ENCODE measurements at places on chromosomes 11 and 22.
A peak's percentile ranks its signal among the peaks of the same experiment; 100 is the strongest.

GRCh38 chr22:23696326-23696851 is 5.6 kb downstream of the RGL4 start:
- no peak for DNase-seq

DNA sequence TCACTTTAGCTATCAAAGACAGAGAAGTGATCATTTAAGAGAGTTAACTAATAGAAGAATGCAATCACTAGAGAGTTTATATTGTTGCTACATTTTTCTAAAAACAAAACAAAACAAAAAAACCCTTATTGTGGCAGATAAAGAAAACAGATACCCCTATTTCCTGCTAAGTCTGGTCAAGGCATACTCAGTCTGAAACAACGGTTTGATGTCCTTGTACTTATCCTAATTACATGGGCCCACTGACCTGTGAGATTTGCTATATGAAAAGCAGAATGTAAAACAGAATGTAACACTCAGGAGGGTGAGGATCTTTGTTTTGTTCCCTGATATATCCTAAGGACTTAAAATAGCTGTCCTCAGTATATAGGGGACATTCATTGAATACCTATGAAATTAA is 24.6 kb downstream of the MAML2 start:
- DNase-seq = no peak

DNA sequence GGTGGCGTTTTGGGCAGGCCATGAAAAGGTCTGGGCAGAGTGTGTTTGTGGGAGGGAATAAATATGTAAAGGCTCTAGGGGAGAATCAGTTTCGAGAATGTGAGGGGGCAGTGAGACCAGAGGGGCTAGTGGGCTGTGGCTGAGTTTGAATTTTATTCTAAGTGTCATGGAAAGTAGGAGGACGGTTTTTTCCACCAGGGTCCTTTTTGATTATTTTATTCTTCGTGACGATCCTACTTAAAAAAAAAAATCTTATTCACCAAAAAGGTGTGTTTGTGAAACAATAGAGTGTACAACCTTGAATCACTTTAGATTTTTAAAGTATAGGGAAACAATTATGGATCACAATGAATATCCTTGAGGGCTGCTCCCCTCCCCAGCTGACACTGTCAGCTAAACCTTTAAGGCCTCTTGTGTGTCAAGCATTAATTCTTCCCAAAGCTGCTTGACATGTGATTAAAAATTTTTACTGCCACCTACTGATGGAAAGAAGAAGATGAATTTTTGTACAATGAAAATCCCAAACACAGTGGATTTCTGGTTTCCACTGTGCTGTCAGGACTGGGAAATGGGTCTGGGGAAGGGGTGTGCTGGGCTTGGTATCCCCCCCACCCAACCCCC is 107.5 kb upstream of the OR4B1 start:
- no peak for DNase-seq

GRCh38 chr11:107505647-107506225 is 48.1 kb upstream of the CWF19L2 start:
- DNase-seq = no peak

GRCh38 chr11:7584910-7585309 is 71.1 kb downstream of the PPFIBP2 start:
- DNase-seq = no peak

- DNase-seq = no peak
Measured at GRCh38 chr11:75850787-75851186, 35.8 kb downstream of the UVRAG start.

GRCh38 chr22:19108807-19109197 is 13.4 kb downstream of the DGCR2 start:
- DNase-seq = no peak

- peak; percentile 1 for DNase-seq
Measured at GRCh38 chr11:73242251-73243092, 24.4 kb downstream of the P2RY2 start.

- DNase-seq = no peak
Measured at GRCh38 chr22:48706934-48707762, 1120.5 kb downstream of the BRD1 start.

DNA sequence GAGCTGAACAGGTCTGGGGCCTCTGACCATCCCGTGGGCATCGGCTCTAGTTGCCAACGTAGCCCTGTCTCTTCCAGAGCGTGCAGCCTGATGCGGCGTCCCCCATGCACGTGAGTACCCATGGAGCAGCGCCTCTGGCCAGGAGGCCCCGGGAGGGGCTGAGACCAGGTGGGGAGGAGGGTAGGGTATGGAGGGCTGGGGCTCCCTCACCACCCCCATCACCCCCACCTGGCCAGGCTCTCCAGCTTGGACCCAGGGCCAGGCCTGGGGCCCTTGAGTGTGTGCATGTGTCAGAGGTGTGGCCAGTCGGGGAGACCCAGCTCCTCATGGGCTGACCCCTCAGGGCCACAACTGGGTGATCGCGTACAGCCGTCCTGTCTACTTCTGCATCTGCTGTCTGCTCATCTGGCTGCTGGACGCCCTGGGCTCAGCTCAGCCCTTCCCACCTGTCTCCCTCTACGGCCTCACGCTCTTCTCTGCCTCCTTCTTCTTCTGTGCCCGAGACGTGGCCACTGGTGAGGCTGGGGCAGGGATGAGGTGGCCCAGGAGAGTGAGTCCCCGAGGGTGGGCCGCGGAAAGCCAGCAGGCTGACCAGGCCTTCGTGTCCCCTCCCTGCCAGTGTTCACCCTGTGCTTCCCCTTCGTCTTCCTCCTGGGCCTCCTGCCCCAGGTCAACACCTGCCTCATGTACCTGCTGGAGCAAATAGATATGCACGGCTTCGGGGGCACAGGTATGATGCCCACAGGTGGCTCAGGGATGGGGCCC is 8.5 kb downstream of the PCNX3 start:
- DNase-seq = no peak

DNA sequence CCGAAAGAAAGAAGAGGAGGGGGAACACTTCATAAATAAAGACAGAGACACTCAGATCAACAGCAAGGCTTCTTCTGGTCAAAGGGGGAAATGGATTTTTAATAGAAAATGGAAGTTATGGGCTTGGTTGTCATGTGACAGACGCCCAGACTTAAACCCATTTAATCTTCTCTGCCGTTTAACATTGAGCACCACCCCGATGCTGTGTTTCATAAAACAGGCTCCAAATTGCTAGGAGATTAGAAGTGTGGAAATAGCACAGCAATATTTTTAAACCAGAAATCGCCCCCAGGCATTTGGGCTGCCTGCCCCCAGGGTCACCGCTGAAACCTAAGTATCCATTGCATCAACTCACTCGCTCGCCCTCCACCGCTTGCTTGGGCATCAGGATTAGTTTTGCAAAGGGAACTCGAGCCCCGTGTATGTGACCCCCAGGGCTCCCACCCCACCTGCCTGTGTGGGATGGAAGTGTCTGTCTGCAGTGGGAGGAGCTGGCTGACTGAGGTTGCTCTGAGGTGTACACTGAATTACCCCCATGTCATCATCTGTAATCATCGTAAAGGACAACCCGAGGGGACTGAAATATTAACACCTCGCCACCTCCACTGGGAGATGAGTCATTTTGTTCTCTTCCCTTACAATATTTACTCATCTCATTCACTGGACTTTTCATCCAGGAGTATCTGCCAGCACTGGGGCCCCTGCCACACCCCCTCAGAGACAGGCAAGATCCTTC is 10.7 kb downstream of the DSCAML1 start:
- DNase-seq = no peak

DNA sequence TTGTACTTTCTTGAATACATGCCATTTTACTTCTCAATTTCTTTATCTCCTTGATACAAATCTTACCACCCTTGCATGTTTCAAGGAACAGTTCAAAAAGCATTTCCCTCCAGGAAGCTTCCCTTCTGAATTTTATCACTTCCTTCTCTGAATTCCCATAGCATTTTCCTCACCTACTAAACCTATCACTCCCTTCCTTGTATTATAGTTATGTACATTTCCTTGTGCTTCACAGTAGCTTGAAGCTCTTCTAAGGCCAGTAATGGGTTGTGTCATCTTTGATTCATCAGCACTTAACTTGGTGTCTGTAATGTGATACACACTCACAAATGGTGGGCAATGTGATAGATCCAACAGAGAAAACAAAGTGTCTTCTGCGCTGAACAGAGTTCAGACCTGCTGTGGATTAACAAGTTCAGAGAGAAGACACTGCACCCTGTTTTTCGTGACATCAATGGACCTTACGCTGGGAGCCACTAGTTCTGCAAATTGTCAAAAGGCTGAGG is 127.5 kb downstream of the CCDC81 start:
- DNase-seq = no peak

DNA sequence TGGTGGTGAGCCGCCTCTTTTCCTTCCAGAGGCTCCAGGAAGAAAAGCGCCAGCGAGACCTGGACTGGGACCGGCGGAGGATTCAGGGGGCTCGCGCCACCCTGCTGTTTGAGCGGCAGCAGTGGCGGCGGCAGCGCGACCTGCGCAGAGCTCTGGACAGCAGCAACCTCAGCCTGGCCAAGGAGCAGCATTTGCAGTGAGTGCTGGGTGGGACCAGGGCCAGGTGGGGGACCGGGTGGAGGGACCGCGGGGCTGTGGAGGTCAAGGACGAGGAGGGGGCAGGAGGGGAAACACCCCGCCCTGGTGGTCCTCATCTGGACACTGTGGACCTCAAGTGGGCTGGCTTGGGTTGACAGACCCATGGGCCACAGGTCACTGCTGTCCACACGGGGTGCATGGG is 17.4 kb downstream of the RIBC2 start:
- no peak for DNase-seq

DNA sequence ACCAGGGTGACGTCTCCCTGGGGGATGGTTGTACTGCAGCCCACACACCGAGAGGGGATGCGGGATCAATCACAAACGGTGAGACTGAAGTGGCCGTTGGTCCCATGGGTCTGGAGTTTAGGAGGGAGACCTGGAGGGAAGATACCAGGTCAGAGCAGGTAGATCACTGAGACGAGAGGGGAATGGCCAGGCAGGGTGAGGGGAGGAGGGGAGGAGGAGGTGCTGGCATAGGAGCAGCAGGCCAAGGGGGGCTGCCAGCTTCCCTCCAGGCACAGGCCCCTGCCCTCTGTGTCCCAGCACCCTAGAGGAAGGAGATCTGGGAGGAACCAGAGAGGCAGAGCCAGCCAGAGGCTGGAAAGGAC is 7.0 kb downstream of the MAPK8IP2 start:
- no peak for DNase-seq

DNA sequence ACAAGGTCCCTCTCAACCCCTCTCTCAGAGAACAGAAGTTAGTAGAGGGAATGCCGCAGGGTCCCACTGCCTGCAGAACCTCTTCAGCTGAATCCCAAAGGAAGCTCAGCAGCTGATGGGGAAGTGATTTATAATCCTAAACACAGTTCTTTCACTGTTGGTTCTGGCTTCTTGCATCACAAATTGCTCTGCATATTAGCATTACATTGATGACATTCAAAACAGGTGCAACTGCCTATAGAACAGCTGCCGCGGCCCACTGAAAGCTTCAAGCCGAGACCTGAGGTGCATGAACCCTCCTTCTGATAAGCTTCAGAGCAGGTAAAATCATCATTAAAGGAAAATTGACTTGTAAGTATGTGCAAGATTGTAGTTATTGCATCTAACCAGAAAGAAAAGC is 75.2 kb upstream of the KIRREL3 start:
- DNase-seq = no peak

GRCh38 chr22:23164091-23164490 is 16.2 kb upstream of the BCR start:
- no peak for DNase-seq

GRCh38 chr11:37721485-37721884 is 1123.4 kb upstream of the RAG2 start:
- DNase-seq = no peak

- DNase-seq = no peak
Measured at GRCh38 chr11:30018495-30018894, 1.7 kb upstream of the KCNA4 start.

DNA sequence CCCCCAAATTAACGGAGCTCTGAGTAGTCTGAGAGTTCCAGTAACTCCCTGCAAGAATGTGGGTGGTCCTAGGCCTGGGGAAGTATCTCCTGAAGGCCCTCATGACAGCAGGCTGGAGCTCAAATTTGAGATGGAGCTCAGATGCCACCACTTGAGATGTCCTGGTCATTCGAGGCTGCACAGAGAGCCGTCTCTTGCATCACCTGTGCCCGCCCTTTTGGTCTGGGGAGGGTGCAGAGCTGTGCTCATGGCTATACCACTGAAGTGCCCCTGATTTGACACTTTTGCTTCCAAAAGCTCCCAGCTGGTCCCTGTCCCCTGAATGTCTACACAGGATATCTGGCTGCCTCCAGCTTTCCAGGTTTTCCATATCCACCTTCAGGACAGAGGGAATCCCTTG is 214.0 kb upstream of the B3GAT1 start:
- DNase-seq = no peak

GRCh38 chr11:118623269-118623655 is 15.8 kb downstream of the PHLDB1 start:
- no peak for DNase-seq

DNA sequence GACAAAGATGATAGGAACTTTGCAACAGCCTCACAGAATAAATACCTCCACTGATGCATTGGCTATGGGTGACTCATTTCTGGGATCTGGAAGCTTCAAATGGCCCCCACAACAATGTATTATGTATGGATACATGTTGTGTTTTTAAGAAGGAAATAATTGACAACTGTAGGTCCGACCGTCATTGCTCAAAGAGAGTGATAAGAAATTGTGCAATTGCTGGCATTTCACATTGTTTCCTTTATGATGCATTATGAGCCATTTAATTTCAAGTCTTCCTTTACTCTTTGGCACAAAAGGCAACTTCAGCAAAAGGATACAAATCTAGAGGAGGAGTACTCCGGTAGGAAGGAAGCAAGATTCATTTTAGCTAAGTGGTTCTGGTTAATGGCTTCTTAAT is 2.0 kb downstream of the ANO3 start:
- DNase-seq = no peak

- DNase-seq = no peak
Measured at GRCh38 chr11:11584530-11584810, 37.3 kb downstream of the GALNT18 start.

DNA sequence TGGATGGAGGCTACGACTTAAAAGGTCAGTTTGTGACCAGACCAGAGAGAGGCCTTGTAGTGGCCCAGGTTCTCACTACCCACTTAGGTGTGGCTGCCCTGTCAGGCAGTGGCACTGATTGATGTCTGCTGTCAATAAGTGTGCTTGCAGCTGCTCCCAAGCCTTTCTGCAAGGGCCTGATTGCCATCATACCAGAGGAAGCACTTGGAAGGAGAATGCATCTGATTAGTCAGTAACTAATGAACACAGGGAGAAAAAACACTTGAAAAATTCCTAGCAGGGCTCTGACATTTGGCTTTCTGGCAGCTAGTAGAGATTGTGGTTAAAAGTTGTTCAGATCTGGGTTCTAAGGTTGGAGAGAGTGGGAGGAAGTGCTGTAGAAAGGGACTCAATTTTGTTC is 107.5 kb downstream of the NAV2 start:
- DNase-seq = no peak

DNA sequence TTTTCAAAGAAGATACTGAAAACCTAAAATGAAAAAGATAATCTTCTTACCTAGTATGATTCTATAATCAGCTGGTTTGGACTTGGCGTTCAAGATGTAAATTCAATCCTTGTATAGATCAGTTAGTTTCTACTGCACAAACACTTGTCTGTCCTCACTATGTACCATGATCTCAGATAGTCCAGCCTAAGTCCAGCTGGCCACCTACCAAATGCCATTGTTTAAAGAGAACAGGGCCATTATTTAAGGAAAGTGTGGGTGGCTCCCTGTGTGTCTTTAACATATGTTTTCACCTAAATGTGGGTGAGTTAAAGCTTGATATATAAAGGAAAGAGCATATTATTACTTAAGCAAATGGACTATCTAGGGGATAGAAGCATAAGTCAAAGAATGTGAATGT is 38.6 kb downstream of the BLID start:
- no peak for DNase-seq

GRCh38 chr11:124882339-124883071 is 15.2 kb downstream of the ROBO4 start:
- DNase-seq = no peak

- DNase-seq = no peak
Measured at GRCh38 chr11:16933756-16934603, 80.2 kb downstream of the PLEKHA7 start.
